ENCODE measurements at places on chromosomes 13 and 19.

- DNase-seq = no peak
Observed at GRCh38 chr13:99926014-99926731, 45.4 kb downstream of the ZIC5 start.

GRCh38 chr19:14349426-14349825, 31.8 kb upstream of the ADGRE5 start:
- no peak for DNase-seq

DNA sequence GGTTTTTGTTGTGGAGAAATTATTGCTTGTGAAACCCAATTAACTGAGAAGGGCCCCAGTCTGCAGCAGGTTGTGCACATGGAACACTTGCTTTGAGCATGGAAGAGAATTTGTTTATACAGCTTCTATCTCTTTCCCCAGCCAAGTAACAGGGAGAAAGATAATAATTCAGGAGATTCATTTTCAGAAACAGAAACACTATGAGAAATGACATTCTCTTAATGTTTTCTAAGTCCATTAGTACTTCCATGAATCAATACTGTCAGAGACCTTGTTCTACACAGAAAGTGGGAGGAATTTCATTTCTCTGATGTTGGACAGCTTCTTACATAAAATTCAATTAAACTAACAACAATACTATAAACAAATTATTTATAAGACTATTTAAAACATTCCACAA, 446.3 kb downstream of the KLF12 start:
- DNase-seq = no peak

- DNase-seq = no peak
Observed at GRCh38 chr13:41919031-41919740, 41.7 kb downstream of the VWA8 start.

Data from inflammatory macrophage treated with lipopolysaccharide for 1 hour (primary cell).